ENCODE measurements at places on chromosomes 16 and 17.

- DNase-seq, result no peak
Measured at GRCh38 chr17:59600169-59600568, 19.5 kb upstream of the CLTC start.

GRCh38 chr17:67733449-67733848, 15.7 kb downstream of the NOL11 start:
- no peak for DNase-seq

DNA sequence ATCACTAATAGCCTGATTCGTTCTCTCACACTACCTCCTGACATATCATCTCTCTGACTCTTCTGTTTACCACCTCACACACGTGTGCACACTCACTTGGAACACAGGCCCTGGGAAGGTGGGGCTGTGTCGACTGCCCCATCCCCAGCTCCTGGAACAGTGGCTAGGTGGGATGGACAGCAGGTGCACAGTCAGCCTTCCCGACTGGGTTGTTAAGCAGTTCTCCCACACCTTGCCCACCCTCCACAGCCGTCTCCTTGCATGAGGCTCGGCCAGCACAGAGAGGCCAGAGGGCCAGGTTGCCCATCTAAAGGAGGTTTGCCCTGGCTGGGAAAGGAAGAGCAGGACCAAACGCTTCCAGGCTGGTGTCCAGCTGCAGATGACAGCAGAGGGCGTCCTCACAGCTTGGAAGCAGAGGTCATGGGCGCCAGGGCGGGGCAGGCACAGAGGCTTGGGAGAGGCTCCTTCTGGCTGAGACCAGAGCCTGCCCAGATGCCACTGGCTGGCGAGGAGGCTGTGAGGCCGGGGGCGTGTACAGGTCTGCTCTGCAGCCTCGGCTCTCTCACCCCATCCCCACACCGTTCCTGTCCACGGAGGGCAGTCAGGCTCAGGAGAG, 92.8 kb downstream of the AMFR start:
- DNase-seq, result no peak

GRCh38 chr16:85676466-85676865, 12.3 kb downstream of the GINS2 start:
- DNase-seq, result no peak

DNA sequence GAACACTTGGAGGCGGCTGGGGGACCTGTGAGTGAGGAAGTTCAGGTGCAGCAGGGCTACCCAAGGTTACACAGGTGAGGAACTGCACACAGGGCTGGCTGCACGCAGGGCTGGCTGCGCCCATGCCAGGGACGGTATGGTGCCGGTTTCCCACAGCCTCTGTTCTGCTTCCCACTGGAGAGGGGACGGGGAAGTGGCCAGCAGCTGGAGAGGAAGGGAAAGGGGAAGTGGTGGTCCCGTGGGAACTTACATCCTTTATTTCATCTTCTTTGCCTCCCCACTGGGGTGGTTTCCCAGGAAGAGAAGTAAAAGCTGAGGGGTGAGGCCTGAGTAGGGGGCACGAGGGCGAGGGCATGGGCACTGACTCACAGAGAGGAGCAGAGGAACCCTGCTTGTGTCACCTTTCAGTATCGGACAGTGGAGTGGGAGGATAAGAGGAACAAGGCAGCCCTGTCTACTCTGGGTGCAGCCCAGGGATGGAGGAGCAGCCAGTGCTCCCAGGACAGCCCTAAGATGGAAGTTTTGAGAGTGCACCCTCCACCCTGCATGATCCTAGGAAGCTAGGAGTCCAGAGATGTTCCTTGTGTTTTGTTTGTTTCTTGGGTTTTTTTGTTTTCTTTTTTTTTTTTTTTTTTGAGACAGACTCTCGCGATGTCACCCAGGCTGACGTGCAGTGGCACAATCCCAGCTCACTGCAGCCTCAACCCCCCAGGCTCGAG, 25.5 kb upstream of the CDH1 start:
- peak; percentile 40 for DNase-seq

DNA sequence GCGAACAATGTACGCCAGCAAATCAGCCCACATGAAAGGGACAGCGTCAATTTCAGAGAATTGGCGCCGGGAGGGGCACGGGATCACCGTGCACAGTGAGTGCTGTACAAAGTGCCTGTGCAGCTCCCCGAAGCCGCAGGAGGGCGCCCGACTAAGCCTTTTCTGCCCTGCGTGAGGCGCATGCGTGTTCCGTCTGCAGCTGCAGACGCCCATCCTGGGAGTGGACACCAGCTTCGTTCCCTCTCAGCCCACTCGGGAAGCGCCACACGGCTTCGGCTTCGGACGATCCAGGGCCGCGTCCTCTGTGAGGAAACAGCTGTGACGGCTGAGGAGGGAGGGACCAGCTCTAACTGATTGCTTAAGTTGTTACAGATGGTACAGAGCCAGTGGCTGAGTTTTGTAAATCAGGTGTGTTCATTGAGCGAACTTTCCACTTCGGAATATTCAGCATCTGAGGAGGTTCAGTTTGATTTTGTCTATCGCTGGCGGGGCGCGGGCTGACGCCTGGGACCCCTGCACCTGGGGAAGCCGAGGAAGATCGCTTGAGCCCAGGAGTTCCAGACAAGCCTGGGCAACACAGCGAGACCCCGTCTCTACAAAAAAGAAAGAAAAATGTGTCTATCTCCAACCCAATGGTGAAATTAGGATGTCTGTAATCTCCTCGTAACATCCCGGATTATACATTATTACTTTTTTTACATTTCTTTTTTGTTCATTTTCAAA, 15.4 kb upstream of the ZNF287 start:
- DNase-seq, result peak; percentile 96

DNA sequence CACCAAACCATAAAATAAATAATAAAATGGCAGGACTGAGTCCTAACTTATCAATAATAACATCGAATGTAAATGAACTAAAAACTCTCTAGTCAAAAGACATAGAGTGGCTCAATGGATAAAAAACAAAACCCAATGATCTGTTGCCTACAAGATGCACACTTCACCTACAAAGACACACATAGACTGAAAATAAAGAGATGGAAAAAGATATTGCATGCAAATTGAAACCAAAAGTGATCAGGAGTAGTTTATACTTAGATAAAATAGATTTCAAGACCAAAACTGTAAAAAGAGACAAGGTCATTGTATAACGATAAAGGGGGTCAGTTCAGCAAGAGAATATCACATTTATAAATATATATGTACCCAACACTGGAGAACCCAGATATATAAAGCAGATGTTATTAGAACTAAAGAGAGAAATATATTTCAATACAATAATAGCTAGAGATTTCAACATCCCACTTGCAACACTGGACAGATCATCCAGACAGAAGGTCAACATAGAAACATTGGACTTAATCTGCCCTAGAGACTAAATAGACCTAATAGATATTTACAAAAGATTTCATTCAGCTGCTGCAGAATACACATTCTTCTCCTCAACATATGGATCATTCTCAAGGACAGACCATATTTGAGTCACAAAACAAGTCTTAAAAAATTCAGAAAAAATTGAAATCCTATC, 29.8 kb downstream of the SLC47A2 start:
- no peak for DNase-seq

- no peak for DNase-seq
Measured at GRCh38 chr17:20083156-20083859, 74.1 kb downstream of the SPECC1 start.

DNA sequence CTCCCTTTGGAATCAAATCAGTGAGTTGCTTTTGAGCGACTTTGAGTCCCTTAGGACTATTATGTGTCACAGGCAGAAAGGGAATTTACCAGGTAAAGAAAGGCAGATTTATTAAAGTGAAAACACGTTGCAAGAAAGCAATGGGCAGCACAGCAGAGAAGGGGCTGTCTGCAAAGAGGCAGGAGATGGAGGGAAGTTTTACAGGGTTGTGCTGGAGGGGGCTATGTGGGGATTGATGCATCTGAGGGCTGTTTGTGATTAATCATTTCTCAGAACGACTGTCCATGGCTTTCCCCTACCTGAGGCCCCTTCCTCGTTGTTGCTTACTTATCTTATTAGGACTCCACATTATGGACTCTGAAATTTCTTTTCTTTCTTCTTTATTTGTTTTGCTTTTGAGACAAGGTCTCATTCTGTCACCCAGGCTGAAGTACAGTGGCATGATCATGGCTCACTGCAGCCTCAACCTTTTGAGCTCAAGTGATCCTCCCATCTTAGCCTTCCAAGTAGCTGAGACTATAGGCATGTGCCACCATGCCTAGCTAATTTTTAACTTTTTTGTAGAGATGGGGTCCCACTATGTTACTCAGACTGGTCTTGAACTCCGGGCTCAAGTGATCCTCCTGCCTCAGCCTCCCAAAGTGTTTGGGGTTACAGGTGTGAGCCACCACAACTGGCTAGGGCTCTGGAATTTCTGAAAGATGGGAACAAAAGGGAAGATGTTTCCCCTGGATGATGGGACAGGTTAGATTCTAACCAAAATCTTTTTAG, 5.5 kb downstream of the WWP2 start:
- DNase-seq, result peak; percentile 8

GRCh38 chr17:17935321-17936271, 36.6 kb downstream of the TOM1L2 start:
- DNase-seq, result no peak

- DNase-seq, result no peak
Measured at GRCh38 chr17:47729476-47729875, 3.6 kb upstream of the TBX21 start.

DNA sequence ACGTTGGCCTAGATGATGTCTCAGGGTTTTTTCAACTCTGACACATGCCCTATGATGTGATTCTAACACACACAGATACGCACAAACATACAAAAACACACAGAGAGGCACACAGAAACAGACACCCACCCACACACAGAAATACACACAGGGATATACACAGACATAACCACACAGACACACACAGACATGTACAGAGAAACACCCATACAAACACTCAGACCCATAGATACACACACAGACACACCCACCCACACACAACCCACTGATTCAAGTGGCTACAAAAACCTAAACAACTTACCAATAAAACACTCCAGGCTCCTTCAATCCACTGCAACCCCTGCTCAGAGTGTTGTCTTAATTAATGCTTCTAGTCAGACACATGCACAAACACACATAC, 244.6 kb upstream of the CCL2 start:
- DNase-seq, result no peak

DNA sequence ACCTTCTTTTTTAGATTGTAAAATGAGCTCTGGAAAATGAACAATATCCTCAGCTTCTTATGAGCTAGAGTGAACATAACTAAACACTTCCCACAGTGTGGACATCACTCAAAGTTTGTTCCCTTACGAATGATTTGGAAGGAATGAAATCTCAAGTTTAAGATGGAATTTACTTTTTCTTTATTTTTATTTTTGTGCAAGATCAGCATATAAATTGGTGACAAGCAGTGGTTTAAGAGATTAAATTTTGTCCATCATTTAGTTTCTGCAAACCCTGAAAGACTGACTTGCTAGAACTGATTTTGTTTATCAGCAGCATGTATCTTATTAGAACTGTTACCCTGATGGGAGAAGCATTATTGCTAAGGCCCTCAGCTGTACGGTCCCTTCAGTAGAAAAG, 420.1 kb downstream of the CDH8 start:
- DNase-seq, result no peak

DNA sequence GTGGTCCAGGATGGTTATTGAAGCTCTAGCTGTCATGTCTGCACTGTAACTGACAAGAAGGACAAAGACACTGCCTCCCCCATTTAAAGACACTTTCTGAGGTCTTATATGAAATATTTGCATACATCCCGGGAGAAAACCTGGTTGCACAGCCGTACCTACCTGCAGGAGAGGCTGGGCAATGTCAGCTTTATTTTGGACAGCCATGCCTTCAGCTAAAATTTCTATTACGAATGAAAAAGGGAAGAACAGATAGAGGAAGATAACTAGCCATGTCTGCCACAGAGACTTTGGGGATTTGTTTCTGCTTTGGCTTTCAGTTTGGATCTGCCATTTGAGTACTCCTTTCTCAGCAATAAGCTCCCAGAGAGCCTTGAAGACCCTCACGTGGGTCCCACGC, 19.0 kb downstream of the SLC7A6 start:
- no peak for DNase-seq

DNA sequence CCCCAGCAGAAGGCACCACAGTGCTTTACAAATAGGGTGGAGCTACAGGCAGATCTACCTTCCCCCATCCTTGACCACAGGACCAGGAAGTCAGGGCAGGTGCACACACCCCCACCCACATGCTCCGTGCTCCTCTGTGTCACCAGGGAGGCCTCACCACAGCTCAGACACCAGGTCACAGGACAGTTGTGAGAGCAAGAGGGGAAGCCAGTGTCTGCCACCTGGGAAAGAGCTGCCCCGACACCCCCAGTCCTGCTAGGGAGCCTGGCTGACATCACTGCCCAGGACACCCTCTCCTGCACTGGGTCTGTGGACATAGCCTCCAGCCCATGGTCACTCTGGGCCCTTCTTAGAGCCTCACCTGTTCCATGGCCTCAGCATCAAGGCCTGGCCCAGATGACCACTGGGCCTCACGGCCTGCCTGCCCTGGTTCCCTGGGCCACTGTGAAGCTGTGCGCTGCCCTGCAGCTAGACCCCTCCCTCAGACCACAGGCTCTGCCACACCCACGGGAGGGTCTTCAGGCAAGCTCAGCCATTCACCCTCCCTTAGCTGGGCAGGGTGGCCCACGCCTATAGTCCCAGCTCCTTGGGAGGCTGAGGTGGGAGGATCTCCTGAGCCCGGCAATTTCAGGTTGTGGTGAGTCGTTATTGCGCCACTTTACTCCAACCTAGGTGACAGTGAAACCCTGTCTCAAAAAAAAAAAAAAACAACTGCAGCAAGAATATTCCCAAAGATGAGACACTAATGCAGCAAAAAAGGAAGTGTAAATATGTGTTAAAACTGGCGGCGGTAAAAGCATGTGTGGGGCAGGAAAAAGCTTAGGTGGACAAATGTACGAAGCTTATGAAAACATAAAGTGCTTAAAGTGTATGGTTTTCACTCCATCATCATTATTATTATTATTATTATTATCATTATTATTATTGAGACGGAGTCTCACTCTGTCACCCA, 14.2 kb downstream of the POLR3K start:
- DNase-seq, result peak; percentile 61

GRCh38 chr17:44781551-44782325, 22.9 kb downstream of the ADAM11 start:
- no peak for DNase-seq

- no peak for DNase-seq
Measured at GRCh38 chr17:73533127-73533526, 111.1 kb downstream of the SDK2 start.

Data from activated CD4-positive, alpha-beta T cell treated with anti-CD3 and anti-CD28 coated beads for 48 hours (primary cell).